Thoracic aorta (tissue), 2 donors: ENCODE measurements at places on chromosomes 6 and 20. TPM values are rescaled to one million over a fixed set of nuclear protein-coding genes. Genes with fewer than 3 reads are reported as not detected.

GRCh38 chr20:17620371-17621228, 50.7 kb downstream of the DSTN start:
- no peaks in the 10 kb centered on the region for H3K27me3 ChIP-seq
- H3K27ac ChIP-seq: no peak overlapping the region
- H3K36me3 ChIP-seq: peaks cover 58% of the 10 kb centered on the region
- no peak overlapping the region for H3K4me3 ChIP-seq
- DNase-seq: no peak

DNA sequence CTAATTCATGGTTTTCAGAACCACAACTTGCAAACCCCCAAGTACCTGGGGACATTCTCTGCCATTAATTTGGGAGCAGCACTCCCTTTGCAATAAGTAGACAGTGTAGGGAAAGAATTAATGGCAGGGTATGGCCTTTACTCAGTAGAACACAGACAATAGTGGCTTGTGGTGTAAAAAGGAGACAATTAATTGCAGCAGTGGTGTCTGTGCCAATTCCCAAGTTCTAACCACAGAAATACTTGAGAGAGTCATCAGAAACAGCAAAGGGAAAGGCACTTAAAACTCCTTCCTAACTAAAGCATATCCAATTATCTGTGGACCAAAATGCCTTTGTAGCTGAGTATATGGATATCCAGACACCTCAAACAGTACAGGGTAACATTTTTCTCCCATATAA, 257.6 kb upstream of the POU3F2 start:
- no peak for DNase-seq
- no peaks in the 10 kb centered on the region for H3K36me3 ChIP-seq
- H3K27ac ChIP-seq: no peak overlapping the region

GRCh38 chr20:421685-422250, 13.7 kb downstream of the RBCK1 start:
- H3K36me3 ChIP-seq: peaks cover 56% of the 10 kb centered on the region
- no peak overlapping the region for H3K4me3 ChIP-seq
- no peak overlapping the region for H3K27ac ChIP-seq
- no peak for DNase-seq
- H3K4me1 ChIP-seq: no peaks in the 10 kb centered on the region

GRCh38 chr20:12936524-12936923, 72.2 kb upstream of the SPTLC3 start:
- no peak for DNase-seq
- H3K4me1 ChIP-seq: no peaks in the 10 kb centered on the region

DNA sequence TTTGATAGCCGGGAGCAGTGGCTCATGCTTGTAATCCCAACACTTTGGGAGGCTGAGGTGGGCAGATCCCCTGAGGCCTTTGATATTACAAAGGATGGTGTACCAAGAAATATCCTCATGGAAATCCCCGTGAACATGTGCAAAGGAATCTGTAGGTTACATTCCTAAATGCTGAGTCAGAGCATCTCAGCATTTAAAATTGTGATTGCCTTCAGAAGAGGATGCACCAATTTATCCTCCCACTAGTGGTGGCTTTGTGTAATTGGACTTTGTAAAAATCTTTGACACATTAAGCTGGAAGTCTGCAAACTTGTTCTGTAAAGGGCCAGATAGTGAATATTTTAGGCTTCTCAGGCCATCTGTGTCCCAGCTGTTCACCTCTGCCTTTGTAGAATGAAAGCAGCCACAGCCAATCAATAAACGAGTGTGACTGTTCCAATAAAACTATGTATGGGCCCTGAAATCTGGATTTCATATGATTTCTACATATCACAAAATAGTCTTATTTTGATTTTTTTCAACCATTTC, 11.8 kb downstream of the TMEM14B start:
- H3K36me3 ChIP-seq: no peaks in the 10 kb centered on the region
- DNase-seq: no peak
- no peaks in the 10 kb centered on the region for H3K27me3 ChIP-seq

- H3K36me3 ChIP-seq: no peaks in the 10 kb centered on the region
- no peak overlapping the region for H3K27ac ChIP-seq
- no peaks in the 10 kb centered on the region for H3K27me3 ChIP-seq
- DNase-seq: no peak
- H3K4me3 ChIP-seq: no peak overlapping the region
These were observed 106.4 kb downstream of the SNX5 start for GRCh38 chr20:17862171-17862570.

DNA sequence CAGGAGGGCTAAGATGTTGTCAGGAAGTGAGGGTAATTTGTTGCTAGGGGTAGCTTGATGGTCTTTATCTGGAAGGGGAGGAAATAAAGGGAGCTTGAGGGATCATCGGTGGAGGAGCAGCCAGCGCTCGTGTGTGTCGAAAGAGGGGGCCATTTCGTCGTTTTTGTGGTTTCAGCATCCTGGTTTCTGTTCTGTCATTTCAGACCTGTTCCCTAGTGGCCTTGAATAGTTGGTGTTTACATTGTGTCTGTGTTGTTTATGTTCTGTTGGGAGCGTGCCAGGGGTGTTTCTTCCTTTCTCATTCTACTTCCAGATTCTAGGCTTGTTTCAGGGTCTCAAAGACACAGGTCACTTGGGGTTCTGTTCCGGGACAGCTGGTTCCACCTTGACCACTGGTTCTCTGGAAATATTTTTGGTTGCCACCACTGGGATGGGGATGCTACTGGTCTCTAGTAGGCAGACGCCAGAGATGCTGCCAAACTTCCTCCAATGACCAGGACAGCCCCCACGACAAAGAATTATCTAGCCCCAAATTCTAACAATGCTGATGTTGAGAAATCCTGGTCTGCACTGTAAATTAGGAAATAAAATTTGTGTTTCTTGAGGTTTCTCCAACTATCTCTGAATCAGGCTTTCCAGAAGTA, 113.9 kb upstream of the NAA20 start:
- H3K4me3 ChIP-seq: no peak overlapping the region
- peaks cover under 1% of the 10 kb centered on the region for H3K4me1 ChIP-seq
- no peak overlapping the region for H3K27ac ChIP-seq
- H3K27me3 ChIP-seq: no peaks in the 10 kb centered on the region
- DNase-seq: no peak

DNA sequence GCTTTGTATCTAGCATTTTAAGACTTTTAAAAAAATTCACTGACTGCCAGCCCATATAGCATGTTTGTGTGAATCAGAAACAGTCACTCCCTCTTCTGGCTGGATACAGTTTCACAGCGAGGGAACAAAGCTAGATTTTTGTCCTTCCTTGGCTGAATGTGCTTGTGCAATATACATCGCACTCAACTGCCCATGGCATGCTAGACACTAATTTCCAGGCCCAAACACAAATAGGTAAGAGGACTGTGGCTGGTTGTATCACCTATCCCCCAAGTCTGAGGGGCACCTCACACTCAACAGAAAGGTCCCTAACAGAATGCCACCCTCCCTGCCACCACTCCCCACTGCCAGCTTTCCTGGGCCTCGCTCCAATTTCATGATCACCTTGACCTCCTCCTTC, 16.2 kb upstream of the BLCAP start:
- no peaks in the 10 kb centered on the region for H3K36me3 ChIP-seq
- no peaks in the 10 kb centered on the region for H3K4me1 ChIP-seq
- no peak overlapping the region for H3K27ac ChIP-seq
- H3K4me3 ChIP-seq: no peak overlapping the region

DNA sequence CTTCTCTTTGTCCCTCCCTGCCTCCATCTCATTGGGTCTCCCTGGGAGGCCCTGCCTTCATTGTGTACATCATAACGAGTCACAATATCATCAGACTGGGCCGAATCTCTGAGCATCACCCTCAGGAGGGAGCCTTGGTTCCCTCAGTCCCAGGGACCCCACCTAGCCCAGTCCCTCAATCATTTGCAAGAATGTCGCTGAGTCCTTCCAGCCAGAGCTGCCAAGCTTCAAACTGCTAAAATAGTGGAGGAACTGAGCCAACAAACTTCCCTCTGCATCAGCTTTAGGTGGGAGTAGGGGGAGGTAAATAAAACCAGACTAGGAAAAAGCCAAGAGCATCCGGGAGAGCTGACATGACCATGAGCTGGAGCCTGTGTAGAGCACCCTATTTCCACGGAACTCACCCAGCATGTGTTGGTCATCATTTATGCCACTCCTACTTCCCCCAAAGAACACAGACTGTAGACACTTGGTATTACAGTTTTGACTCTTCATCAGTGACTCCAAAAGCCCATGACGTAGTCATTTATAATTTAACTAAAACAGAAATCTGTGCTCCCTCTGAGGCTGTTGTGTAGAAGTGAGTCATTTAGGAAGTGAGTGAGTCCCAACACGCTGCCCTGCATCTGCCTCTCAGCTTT, 28.8 kb upstream of the IL17A start:
- DNase-seq: no peak
- no peaks in the 10 kb centered on the region for H3K27me3 ChIP-seq
- no peak overlapping the region for H3K27ac ChIP-seq
- no peak overlapping the region for H3K4me3 ChIP-seq
- H3K36me3 ChIP-seq: no peaks in the 10 kb centered on the region

- H3K36me3 ChIP-seq: no peaks in the 10 kb centered on the region
- DNase-seq: no peak
- no peak overlapping the region for H3K27ac ChIP-seq
- H3K27me3 ChIP-seq: no peaks in the 10 kb centered on the region
These were observed 6.2 kb downstream of the BPIFB3 start for GRCh38 chr20:33059741-33060390.

GRCh38 chr6:44826025-44826676, 438.6 kb downstream of the CDC5L start:
- H3K4me1 ChIP-seq: peaks cover 3% of the 10 kb centered on the region
- no peak overlapping the region for H3K27ac ChIP-seq
- no peak for DNase-seq
- no peaks in the 10 kb centered on the region for H3K36me3 ChIP-seq
- H3K27me3 ChIP-seq: no peaks in the 10 kb centered on the region

GRCh38 chr6:2799936-2800527, 34.8 kb downstream of the WRNIP1 start:
- no peak for DNase-seq
- H3K4me1 ChIP-seq: no peaks in the 10 kb centered on the region
- no peaks in the 10 kb centered on the region for H3K36me3 ChIP-seq

DNA sequence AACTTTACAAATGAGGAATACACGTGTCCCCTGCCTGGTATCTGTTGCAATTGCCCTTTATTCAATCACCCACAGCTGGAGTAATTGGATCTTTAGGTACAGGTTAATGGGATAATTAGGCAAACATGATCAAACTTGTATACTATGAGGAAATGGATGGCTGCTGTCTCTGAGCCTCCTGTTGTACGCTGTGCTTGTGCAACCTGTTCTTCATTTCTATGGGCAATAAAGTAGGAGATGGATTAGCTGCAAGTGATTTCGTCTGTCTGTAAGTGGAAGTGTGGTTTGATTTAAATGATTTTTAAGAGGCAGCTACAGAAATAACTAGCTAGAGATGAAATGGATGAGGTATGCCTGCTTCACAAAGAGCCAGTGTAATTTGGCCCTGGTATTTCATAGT, 474.1 kb downstream of the RNF144B start:
- H3K4me1 ChIP-seq: no peaks in the 10 kb centered on the region
- no peak overlapping the region for H3K4me3 ChIP-seq
- no peaks in the 10 kb centered on the region for H3K36me3 ChIP-seq
- no peaks in the 10 kb centered on the region for H3K27me3 ChIP-seq
- DNase-seq: no peak

- H3K36me3 ChIP-seq: no peaks in the 10 kb centered on the region
- no peak for DNase-seq
- no peak overlapping the region for H3K27ac ChIP-seq
- H3K4me3 ChIP-seq: no peak overlapping the region
- H3K27me3 ChIP-seq: no peaks in the 10 kb centered on the region
- H3K4me1 ChIP-seq: peaks cover 21% of the 10 kb centered on the region
These were observed 117.0 kb upstream of the PMEPA1 start for GRCh38 chr20:57826666-57827287.

The RBM39 gene
- total RNA-seq: 232 TPM

The WFDC10B gene
- not detected for total RNA-seq

The BPIFB1 gene
- total RNA-seq: not detected

The SIRPB2 gene
- 11.0 TPM for total RNA-seq

The ZNF76 gene
- total RNA-seq: 46.8 TPM

The NQO2 gene
- 25.7 TPM for total RNA-seq
